Heart left ventricle (tissue), 16 donors: ENCODE measurements at places on chromosomes 6 and 20. TPM values are rescaled to one million over a fixed set of nuclear protein-coding genes. Genes with fewer than 3 reads are reported as not detected.

Gene FIG4
- total RNA-seq: 13.8 TPM

Gene TREML1
- total RNA-seq: not detected

Gene DACT2
- total RNA-seq: 1.5 TPM

Gene EPPIN
- total RNA-seq: 0.20 TPM

Gene METTL24
- total RNA-seq: 0.61 TPM

Gene GGTLC1
- total RNA-seq: not detected

- DNase-seq: no peak
These were observed 792 bp upstream of the FUT9 start for GRCh38 chr6:96014846-96015517.

GRCh38 chr6:81215092-81215432 is 537.4 kb downstream of the TENT5A start:
- DNase-seq: no peak

DNA sequence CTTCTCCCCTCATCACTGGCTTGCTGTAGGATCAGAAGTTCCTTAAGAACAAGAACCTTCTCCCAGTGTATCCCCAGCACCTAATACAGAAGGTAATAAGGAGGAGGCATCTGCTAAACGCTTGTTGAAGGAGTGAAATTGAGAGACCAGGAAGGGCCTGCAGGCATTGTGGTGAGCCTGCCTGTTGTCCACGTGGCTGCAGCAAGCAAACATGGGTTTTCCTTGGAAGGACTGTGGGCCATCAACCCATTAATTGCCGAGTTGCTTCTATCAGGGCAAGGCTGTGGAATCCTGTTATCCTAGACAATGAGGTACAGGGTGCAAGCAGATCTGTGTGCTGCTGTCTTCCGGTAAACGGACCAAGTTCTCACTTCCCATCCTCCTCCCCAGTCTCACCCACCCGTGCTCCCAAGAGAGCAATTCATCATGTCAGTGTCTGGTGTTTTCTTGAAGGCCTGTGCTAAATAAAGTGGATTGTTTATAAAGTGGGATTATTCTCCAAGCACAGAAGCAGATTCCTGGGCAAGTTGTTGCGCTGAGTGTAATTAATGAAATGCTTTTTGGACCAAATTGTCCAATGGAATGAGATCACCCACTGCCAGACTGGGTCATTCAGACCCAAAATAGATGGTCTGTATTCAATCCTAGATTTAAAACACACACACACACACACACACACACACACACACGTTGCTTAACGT is 164.6 kb upstream of the CDYL start:
- no peak for DNase-seq

DNA sequence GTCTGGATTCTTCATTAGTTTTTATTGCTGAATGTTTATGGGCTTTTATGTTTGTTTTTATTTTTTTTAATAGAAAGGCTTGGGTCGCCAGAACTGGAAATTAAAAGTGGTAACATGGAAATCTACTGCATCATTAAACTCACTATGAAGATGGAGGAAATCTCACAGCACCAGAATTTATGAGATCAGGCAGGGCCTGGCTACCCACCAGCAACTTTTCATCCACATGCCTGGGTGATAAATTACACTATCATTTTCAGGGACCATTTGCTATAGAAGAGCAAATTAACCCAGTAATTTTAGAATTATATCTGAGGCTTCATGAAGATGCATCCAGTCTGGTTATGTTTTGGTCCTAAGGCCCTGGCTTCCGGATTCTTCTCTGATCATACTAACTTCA is 57.8 kb upstream of the PLCB4 start:
- DNase-seq: no peak

GRCh38 chr6:455006-455585 is 63.5 kb downstream of the IRF4 start:
- DNase-seq: no peak

DNA sequence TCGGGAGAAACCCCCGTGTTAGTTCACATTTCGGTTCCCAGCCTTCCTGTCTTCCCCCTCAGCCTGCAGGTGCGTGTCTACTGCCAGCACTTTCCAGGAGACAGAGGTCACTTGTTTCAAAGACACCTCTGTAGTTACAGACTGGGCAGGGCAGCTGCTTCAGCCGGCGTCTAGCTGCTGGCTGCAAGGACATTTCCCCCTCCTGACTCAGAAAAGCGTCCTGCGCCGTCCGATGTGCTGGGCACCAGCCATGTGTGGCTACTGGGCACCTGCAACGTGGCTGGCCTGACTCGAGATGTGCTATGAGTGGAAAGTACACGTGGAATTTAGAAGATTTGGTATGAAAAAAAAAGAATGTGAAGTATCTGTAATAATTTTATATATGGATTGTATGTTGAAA is 37.6 kb downstream of the RRBP1 start:
- DNase-seq: peak; percentile 68

GRCh38 chr6:90894285-90895130 is 307.6 kb upstream of the MAP3K7 start:
- no peak for DNase-seq

- DNase-seq: no peak
These were observed 396.2 kb upstream of the SLC35B3 start for GRCh38 chr6:8831366-8832152.

- DNase-seq: no peak
These were observed 53.0 kb downstream of the FARS2 start for GRCh38 chr6:5314191-5314865.

- DNase-seq: no peak
These were observed 12.5 kb downstream of the TFAP2B start for GRCh38 chr6:50831186-50831585.

GRCh38 chr20:44885392-44886265 is at the start of gene YWHAB:
TSS of gene YWHAB (plus strand) at chr20:44885705. CDS start at chr20:44901534, 15,829 bp downstream.
- DNase-seq: peak; percentile 99

DNA sequence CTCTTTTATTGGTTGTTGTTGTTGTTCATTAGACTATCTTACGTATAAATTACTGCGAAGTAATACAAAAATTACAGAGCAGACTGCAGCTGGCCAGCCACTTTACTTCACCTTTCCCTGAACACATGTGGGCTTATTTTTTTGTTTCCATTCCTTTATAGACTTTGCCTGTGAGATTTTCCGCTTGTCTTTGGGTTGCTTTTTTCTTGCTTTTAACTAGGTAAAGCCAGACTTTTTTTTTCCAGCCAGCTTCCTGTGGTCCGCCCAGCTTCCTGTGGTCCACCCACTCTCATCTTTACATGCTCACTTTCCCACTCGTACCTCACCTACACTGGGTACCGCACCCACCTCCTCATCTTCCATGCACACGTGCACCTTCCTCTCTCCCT is 79.0 kb downstream of the IPCEF1 start:
- no peak for DNase-seq
